Fibroblast of the aortic adventitia (primary cell): ENCODE measurements at places on chromosomes 1 and 21.

DNA sequence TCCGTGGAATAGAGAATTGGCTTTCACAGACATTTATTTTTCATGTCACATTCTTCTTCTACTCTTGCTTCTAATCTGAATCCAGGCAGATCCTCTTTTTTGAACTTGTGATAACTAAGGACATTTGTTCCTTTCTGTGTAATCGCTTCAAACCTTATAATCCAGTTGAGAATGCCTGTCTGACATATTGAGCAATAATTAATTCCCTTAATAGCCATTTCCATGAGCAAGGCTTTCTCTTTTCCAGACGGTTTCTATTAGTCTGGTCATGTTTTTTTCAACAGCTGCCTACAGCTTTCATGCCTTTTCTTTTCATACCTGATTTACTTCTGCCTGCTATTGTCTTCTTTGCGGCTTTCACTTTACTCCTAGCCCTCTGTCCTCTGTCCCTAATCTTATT lies 163.4 kb downstream of the CYYR1 start:
- DNase-seq: no peak

DNA sequence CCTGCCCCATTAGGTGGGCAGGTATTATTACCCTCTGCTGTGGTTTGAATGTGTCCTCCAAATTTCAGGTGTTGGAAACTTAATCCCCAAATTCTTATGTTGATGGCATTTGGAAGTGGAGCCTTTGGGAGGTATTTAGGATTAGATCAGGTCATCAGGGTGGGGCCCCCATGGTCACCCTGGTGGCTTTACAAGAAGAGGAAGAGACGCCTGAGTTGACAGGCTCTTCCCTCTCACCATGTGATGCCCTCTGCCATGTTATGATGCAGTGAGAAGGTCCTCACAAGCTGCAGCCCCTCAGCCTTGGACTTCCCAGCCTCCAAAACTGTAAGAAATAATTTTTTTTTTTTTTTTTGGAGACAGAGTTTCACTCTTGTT lies 8.8 kb upstream of the THEMIS2 start:
- DNase-seq: no peak

- no peak for DNase-seq
These were observed 21.5 kb downstream of the NPHP4 start for GRCh38 chr1:5970610-5971273.

DNA sequence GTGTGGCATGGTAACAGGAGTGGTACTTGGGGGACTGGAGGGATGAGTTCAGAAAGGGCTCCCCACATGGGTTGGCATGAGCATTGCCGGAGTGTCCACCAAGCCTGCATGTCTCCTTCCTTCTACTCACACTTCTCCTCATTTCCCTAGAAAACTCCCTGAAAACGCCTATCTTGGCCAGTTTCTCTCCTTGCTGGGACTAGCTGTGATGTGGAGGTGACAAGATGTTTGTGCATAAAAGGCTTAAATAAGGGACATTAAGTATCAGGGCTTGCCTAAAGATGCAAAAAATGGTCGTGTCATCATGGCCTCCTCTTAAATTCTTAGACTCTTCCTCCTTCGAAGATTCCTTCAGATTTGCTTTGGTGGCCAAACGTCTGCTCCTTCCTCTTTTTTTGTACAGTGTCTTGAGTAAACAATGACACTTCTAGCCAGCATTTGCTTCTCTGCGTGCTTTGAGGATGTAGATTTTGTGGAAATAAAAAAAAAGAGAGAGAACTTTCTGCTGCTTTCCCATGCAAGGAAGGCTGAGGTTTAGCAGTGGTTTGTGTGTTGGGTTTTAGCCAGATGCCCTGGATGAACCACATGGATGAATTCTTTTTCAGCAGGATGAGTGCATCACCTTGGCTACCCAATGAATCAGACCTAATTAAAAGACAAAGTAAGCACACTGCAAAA lies 239.1 kb upstream of the IRF2BP2 start:
- peak; percentile 48 for DNase-seq

- peak; percentile 31 for DNase-seq
These were observed 397.2 kb downstream of the DUSP10 start for GRCh38 chr1:221344693-221345092.

DNA sequence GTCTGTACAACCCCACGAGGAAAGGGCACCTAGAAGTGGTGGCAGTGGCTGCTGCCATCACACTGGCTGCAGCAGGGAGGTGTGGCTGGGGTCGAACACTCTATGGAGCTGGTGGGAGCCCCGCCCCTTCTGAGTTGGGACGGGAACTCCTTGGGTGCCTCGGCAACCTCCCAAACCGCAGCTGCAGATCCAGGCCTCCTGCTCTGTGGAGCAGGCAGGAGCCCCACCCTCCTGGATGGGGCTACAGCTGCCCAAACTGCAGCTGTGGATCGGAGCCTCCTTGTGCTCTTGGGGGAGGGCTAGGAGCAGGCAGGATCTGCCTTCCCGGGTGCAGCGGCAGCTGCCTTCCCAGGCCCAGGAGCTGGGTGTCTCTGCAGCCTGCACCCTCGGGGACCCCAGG lies 38.9 kb upstream of the TARDBP start:
- peak; percentile 66 for DNase-seq

GRCh38 chr1:198499588-198499987 lies 40.9 kb downstream of the ATP6V1G3 start:
- DNase-seq: peak; percentile 37

GRCh38 chr21:42862774-42863503 lies 16.4 kb downstream of the WDR4 start:
- no peak for DNase-seq

DNA sequence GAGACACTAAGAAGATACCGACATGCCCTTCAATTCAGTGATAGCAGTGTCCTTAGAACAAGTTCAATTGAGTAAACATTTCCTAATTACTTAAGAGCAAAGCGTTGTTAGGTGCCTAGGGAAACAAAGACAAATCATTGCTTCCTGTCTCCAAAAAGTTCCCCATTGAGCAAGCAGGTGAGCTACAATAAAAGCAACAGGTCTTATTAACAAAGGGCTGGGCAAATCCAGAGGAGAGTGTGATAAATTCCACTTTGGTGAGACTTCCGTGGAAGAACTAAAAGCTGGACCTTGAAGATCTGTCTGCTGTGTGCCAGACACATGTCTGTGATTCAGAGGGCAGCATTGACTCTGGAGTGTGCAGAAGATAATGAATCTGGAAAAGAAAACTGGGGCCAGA lies 1.9 kb upstream of the TUT4 start:
- DNase-seq: peak; percentile 15

GRCh38 chr21:25283720-25284119 lies 323.6 kb downstream of the MRPL39 start:
- peak; percentile 75 for DNase-seq

GRCh38 chr1:63709267-63709828 lies 64.5 kb upstream of the ROR1 start:
- DNase-seq: no peak

DNA sequence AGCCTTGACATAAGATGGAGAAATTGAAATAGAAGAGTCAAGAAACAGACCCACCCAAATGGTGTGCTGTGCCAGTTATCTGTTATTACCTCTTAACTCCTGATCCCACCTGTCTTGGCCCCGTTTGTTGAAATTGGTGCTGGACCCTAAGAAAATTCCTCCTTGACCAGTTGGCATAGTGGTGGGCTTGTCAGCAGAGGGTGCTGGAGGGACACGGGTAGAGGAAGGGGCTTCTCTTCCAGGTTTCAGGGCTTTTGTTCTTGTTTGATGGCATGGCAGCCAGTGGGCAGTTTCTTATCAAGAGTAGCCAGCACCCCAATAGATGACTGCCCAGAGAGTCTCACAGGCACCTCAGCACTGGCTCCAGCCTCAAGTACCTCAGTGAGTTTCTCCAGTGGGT lies 51.6 kb downstream of the PCBP3 start:
- no peak for DNase-seq

DNA sequence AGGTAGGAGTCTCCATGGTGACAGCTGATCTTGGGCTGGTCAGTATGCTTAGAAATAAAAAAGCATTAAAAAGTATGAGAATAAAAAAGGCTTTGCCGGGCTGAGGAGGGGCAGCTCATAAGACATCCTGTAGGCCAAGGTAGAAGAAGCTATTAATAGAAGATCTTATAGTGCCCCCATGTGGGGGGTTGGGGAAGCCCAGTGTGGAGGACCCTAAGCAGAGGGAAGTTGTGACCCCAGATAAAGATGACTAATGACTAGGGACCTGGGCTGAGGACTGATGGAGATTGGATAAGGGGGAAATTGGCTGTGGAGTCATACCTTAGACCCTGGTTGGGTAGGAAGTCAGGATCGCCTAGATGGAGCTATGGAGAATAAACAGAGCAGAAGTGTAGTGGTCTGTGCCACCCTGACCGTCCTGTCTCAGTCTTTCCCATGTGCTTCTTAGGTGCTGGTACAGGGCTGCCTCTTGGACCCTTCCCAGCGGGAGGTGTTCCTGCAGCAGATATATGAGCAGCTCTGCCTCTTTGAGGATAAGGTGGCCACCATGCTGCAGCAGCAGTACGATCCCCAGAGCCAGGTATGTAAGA lies 25.0 kb downstream of the SZT2 start:
- DNase-seq: peak; percentile 61

- no peak for DNase-seq
These were observed 394.0 kb downstream of the NPHP4 start for GRCh38 chr1:5597991-5598823.

DNA sequence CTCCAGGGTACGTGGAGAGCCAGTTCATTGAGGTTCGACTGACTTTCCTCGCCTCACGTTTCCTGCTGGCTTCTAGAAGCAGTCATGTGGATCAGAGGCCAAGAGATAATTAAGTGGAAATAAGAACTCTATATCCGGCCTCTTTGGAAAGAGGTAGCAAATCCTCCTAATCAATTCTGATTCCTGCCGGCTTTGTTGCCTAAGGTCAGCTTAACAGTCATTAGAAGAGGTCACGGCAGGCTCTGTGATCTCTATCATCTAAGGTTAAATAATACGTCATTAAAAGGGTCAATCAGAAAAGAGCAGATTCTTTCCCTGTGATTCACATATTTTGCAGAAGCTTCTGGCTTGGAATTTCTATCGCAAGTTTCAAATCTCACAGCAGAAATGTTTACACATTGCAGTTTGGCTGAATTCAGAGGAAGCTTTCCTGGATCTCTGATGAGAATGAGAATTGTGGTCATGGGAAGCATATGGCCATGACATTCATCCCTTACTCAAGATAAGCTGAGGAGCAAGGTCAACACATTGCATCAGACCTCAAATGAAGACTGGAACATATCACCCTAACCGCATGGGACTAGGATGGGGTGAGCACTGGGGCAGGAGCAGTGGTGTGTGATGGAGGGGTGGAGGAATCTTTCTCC lies 189.4 kb downstream of the PBX1 start:
- peak; percentile 100 for DNase-seq

GRCh38 chr1:2465371-2466269 lies 10.5 kb upstream of the PLCH2 start:
- DNase-seq: no peak

DNA sequence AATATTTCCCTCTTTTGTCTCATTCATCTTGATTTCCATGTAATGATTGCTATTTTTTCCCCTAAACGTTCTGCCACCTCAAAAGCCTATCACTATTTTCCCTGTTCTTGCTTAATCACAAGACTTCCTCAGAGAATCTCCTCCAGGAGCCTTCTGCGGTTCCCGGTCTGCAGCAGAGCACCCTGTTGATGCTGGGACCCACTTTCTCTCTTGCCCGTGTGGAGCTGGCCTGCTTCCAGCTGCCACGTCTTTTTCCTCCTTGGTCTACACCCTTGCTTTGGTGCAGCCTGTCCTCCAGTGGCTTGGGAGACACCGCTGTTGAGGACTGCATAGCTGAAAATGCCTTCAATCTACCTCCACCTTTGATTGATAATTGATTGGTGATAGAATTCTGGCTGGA lies 70.0 kb upstream of the COA6 start:
- DNase-seq: no peak

- DNase-seq: peak; percentile 2
These were observed 68.1 kb downstream of the GRIK3 start for GRCh38 chr1:36966242-36966641.

DNA sequence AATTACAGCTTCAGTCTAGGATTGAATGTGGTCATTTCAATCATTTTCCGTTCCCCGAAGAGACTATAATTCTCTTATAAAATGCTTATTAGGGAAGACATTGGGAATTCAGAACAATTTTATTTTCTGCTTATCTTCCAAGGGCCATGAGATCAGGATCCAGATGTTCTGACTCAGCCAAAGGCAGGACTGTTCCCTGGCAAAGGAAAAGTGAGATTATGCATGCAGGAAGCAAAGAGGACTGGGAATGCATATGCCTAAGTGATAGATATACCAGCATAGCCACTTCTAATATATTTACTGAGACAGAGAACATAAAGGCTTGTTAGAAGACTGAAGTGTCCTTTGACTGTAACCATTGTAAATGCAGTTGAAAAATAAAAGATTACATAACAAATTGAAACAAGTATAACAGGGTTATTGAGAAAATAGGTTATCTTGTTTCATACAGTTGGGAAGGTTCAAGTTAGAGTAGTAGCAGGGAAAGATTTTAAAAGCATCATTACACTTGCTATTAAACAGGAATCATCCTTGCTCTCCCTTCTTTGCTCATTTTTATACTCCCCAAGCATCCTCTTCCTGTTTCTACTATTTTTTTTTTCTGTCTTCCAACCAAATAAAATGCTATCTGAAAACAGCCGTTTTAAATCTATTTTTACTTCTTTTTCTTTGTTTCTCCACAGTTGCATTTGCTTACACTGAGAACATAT lies 439.6 kb upstream of the ADAMTS5 start:
- peak; percentile 85 for DNase-seq

DNA sequence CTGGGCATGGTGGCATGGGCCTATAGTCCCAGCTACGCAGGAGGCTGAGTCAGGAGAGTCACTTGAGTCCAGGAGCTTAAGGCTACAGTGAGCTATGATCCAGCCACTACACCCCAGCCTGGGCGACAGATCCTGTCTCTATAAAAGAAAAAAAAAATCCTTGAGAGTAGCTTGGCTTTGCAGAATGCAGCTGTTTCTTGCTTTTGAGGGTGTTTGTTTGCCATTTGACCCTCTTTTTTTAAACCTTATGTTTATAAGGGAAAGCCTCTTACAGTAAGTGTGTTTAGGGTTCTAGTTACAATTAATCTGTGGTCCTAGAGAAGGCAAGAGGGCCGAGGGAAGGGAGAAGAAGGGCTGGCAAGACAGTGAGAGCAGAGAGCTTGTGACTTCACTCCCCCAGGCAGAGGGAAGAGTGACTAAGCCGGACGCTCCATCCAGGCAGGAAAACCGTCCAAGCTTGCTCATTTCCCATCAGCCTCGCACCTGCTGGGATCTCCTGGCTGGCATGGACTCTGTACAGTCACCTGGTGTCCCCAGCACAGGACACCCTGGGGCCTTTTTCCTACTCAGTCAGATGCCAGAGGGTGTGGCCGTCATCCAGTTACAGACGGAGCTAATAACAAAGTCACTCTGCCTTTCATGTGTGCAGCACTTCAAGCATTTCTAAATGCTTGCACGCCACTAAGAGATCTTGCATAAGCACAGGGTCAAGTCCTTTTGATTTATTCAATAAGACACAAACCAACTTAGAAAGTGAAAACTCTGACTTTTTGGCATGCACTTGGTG lies 55.5 kb upstream of the PSEN2 start:
- peak; percentile 90 for DNase-seq

GRCh38 chr21:37758982-37759381 lies 157.3 kb downstream of the KCNJ6 start:
- peak; percentile 14 for DNase-seq

- DNase-seq: peak; percentile 42
These were observed 91.5 kb downstream of the TENT5C start for GRCh38 chr1:117697220-117697781.
